ENCODE measurements at places on chromosomes 7 and 10. TPM values are rescaled to one million over a fixed set of nuclear protein-coding genes. Genes with fewer than 3 reads are reported as not detected.

DNA sequence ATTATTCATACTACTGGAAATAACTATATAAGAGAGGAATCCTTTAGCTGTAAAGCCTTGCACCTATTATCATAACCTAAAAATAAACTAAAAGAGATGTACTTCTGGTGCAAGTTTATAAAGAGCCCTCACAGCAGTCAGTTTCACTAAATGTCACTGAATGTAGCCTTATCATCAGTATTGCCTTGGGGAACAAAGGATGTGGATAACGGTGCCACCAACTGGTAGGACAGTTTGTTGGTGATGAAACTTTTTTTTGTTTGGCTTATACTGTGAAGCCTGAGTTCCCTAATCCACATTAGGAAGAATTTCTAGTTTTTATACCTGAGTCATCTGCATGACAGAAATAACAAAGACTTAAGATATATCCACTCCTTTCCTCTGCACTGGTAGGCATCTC lies 117.9 kb upstream of the COL1A2 start:
- no peak for DNase-seq

DNA sequence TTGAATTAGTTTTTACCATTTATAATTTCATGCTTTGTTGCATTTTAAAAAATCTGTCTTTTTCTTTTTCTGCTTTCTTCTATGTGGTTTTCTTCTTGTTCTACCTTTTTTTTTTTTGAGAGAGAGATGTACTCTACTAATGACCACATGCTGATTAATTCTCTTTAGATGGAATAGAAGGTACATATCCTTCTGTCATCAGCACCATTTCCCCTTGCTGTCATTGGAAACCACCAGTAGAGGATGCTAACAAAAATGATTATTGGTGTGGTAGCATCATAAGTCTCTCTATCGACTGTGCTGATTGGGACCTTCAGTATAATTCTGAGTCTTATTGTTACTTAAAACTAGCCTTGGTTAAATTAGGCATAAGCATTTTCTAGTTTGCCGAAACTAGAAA lies 3.6 kb downstream of the ZEB1 start:
- no peak for DNase-seq

- no peak for DNase-seq
These were observed 74.6 kb downstream of the WDFY4 start for GRCh38 chr10:48759113-48759901.

- no peak for DNase-seq
These were observed 65.3 kb downstream of the OR13A1 start for GRCh38 chr10:45249978-45250693.

GRCh38 chr10:132939957-132940790 lies 2.2 kb downstream of the CFAP46 start:
- peak; percentile 55 for DNase-seq

- no peak for DNase-seq
These were observed 125.5 kb downstream of the PON1 start for GRCh38 chr7:95198863-95199262.

- DNase-seq, result no peak
These were observed 205.2 kb upstream of the SVIL start for GRCh38 chr10:29839826-29840515.

DNA sequence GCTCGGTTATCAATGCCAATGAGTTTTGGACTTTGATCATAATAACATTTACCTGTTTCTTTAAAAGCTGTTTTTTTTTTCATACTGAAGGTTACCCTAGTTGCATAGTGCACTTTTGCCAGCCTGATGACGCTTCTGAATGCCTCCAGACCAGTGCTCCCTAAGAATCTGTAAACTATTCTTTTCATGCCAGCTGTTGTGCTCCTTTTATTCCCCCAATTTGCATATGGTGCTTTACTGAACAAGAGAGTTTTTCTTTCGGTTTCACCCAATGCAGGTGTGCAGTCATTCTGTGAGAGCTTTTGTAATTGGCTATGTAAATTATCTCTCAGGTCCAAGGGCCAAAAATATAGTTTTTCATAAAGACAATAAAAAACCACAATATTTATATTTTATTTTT lies 48.1 kb upstream of the GLCCI1 start:
- DNase-seq, result peak; percentile 21

- no peak for DNase-seq
These were observed 104.2 kb upstream of the ACBD5 start for GRCh38 chr10:27344568-27345454.

- peak; percentile 28 for DNase-seq
These were observed 208.3 kb downstream of the JAZF1 start for GRCh38 chr7:27972276-27972675.

- DNase-seq, result no peak
These were observed 1.2 kb downstream of the GFRA1 start for GRCh38 chr10:116271593-116272439.

DNA sequence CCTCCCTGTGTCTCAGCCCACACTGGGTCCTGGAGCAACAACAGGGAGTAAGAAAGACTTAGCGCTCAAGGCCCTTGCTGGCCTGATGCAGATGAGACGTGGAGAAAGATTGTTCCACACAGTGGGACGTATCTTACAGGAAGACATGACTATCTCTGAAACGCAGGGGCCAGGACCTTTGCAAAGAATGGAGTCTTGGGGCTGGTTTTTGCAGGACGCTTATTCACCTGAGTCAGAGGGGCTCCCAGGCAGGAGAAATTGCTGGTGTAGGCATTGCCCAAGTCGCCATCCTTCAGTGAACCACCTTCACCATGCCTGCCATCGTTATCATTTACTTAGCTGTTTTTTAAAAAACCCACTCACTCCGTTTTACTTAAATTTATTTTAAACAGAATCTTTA lies 11.8 kb upstream of the GDF10 start:
- peak; percentile 5 for DNase-seq

GRCh38 chr10:22619101-22619500 lies 95.3 kb downstream of the PIP4K2A start:
- no peak for DNase-seq

GRCh38 chr7:148507787-148508186 lies 82.8 kb upstream of the C7orf33 start:
- no peak for DNase-seq

DNA sequence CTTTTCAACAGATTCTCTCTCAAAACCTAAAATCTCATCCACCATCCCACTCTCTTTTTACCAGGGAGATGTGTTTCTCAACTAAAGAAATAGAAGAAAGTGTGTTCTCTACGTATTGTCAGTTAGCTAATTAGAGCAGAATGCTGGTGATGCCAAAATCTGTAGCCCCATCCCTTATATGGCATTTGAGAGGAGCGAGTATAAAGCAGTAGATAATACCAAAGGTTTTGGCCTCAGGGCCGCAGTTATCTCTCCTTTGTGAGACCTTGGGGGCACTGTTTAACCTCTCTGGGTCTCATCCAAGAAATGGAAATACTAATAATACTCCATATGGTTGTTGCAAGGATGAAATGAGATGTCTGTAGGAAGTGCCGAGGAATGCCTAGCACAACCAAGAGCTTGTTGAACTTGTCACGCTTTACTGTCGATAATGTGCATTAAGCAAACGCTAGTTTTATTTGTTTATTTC lies 456 bp upstream of the DLD start:
- DNase-seq, result no peak

DNA sequence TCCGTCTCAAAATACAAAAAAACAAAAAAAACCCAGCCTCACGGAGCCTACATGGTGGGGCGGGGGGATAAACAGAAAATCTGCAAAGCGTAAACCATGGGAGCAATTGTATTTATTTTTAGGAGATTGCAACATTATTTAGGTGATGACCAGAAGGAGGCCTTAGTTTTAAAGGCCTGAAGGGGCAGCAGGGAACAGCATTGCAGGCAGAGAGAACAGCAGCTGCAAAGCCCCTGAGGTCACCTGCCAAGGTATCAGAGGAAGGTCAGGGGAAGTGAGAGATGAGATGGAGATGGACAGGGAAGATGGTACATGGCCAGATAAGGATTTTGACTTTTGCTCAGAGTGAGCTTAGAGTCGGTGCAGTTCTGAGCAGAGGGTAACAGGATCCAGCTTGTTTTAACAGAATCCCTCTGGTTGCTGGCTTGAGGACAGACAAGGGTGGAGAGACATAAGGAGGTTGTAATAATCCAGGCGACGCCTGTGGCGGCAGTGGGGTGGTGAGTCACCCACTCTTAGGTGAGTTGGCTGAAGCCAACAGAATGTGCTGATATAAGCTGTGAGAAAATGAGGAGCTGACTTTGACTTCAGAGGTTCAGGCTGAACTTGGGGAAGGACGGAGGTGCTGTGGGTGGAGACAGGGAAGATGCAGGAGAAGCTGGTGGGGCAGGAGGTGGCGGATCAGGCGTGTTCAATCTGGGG lies 82.3 kb upstream of the GTF2I start:
- DNase-seq, result peak; percentile 33

DNA sequence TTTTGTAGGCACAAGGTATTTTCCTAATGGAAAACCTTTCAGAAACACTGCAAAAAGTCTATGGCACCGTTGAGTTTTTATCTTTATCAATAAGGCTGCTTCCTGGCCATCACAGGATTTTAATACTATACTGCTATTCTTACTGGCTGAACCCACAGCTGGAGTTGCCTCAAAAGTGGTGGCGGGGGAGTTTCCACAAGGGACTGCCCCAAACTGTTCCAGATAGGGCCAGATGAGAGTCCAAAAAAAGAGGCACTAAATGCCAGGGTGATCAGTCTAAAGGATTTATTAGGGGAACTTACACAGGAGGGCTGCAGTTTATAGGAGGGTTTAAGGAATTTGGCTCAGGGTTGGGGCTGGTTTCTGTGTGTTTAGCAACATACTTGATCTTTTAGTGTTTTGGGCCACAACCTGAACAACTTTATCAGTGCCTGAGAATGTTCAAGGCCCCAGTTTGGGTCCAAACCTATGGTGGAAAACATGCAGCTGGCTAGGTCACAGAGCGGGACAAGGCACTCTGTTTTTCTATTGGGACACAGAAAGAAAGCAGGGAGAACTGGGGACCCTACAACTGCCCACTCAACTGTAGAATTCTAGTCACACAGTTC lies 41.4 kb downstream of the STAM start:
- DNase-seq, result peak; percentile 26

DNA sequence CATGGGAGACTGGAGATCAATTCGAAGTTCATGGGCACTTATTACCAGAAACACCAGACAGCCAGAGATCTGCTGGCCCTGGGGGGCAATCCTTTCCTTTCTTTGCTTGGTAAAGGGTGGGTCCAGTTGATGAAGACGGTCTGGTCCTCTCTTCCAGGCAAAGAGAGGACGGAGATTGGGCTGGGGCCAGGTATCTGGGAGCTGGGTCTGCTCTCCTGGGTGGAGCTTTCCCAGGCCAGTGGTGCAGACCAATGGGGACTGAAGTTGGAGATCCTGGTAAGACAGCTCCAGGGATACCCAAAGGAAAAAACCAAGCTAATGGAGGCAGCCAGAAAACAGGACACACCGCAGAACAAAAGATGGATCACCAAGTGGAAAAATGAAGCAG lies 18.3 kb downstream of the NOD1 start:
- no peak for DNase-seq

- no peak for DNase-seq
These were observed 46.1 kb downstream of the CABCOCO1 start for GRCh38 chr10:61708846-61709245.

- DNase-seq, result no peak
These were observed 193.7 kb upstream of the CSTF2T start for GRCh38 chr10:51892965-51893658.

- no peak for DNase-seq
These were observed 185.1 kb upstream of the ADO start for GRCh38 chr10:62619413-62619738.

DNA sequence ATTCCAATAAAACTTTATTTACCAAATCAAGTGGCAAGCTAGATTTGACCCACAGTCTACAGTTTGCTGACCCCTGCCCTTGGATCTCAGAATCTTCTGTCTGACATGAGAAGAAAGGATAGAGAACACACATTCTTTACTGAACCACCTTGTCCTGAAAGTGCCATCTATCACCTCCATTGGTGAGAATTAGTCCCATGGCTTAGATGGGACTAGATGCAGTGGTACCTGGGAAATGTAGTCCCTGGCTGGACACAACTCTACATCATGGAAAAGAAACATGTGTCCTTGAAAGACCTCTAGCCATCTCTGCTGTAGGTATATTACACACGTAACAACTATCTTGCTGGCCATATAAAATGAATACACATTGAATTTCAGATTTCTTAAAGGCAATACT lies 336.2 kb downstream of the LHFPL3 start:
- no peak for DNase-seq

DNA sequence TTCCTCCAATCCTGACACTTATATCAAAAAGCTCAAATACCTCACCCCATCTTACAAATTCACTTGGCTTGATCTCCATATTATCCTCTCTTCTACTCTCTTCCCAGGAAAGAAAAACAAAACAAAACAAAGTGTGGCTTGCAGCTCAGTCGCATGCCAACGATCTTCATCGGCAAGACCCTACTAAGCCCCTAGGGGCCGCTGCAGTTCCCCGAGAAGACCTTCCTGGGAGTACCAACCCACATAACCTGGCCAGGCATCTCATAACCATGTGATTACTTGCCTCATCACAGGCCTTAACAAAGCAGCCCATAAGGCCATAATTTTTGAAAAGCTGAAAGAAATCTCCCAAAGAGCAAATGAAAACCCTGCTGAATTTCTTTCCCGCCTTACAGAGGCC lies 103.7 kb downstream of the ZNF92 start:
- no peak for DNase-seq

- no peak for DNase-seq
These were observed 517.5 kb downstream of the PHTF2 start for GRCh38 chr7:78316110-78316509.

DNA sequence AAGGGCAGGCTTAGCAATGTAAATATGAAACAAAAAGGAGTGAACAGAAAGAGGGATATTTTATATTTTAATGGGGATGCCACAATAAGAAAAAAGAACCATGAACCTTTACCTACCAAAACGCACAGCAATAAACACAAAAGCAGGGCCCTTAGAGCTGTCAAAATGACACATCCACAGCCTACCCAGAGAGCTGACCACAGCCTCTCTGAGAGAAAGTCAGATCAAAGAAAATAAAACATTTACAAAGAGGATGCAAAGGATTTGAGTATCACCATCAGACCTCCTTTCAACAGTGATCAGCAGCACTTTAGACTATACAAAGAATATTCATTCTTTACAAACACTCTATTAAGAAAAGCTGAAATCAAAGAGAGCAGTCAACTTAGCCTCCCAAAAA lies 52.9 kb downstream of the ERCC6 start:
- no peak for DNase-seq

Gene ALOX5
- 7.5 TPM for total RNA-seq

Gene CLEC2L
- total RNA-seq, result not detected

Gene DBF4
- 77.2 TPM for total RNA-seq

Gene ELFN1
- total RNA-seq, result 0.08 TPM

Gene IGFBP1
- not detected for total RNA-seq

Gene BEND7
- not detected for total RNA-seq

Gene POT1
- 27.3 TPM for total RNA-seq

Gene SPDYE16
- 0.18 TPM for total RNA-seq

Gene PGAM2
- total RNA-seq, result not detected

Gene MOGAT3
- total RNA-seq, result not detected

All from activated CD4-positive, alpha-beta memory T cell treated with anti-CD3 and anti-CD28 coated beads, Interleukin-2, amount 10 ng/mL, durations not matched to agents 7 days and 5 days (primary cell).